ENCODE measurements at places on chromosomes 12 and 14.

GRCh38 chr14:68300608-68301007, 481.0 kb downstream of the RAD51B start:
- no peak for DNase-seq

DNA sequence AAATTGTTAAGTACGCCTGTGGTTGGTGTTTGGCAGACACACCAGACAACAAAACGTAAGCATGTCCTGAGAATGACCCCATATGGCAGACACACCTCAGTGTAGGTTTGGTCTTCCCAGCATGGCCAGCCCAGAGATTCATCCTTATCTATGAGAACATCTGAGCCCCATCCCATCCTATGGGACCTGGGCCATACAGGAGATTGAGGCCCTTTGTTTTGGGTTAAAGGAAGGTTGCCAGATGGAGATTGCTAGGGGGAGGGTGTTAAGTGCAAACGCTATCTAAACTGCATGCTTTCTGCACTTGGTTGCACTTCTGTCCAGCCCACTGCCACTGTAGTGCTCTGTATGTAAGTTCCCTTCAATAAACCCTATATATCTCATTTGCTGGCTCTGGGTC, 4.1 kb upstream of the PCNX4 start:
- DNase-seq = no peak

DNA sequence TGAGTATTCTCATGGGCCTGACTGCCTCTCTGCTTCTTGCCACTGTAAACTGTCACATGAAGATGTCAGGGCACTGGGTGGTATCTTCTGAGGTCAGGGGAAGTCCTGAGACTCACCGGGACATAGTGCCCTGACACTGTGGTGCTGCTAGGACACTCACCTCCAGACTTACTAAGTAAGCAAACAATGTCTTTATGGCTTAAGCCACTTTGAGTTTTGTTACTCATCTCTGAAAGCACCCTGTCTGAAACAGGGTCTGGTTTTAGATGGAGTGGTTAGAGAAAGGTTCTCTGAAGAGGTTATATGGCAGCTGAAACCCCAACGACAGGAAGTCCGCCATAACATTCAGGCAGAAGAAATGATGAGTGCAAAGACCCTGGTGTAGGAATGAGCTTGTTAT, 22.7 kb downstream of the GPR19 start:
- DNase-seq = no peak

GRCh38 chr14:44897845-44898151, 63.9 kb downstream of the KLHL28 start:
- DNase-seq = no peak

DNA sequence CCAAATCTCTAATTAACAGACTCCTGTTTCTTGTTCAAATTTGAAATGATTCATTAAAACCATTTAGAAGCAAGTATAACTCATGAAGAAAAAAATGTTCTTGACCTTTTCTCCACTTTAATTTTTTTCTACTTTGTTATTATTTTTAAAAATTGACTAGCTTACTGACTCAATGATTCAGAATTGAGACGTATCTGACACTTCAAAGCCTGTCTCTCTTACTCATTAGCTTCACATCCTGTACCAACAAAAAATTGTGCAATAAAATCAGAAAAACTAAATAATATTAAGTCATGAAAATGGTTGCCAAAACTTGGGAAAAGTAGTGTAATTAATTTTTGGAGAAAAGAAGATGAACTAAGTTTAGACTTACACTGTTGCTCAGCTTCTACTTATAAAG, 331.2 kb downstream of the SLC16A7 start:
- no peak for DNase-seq

DNA sequence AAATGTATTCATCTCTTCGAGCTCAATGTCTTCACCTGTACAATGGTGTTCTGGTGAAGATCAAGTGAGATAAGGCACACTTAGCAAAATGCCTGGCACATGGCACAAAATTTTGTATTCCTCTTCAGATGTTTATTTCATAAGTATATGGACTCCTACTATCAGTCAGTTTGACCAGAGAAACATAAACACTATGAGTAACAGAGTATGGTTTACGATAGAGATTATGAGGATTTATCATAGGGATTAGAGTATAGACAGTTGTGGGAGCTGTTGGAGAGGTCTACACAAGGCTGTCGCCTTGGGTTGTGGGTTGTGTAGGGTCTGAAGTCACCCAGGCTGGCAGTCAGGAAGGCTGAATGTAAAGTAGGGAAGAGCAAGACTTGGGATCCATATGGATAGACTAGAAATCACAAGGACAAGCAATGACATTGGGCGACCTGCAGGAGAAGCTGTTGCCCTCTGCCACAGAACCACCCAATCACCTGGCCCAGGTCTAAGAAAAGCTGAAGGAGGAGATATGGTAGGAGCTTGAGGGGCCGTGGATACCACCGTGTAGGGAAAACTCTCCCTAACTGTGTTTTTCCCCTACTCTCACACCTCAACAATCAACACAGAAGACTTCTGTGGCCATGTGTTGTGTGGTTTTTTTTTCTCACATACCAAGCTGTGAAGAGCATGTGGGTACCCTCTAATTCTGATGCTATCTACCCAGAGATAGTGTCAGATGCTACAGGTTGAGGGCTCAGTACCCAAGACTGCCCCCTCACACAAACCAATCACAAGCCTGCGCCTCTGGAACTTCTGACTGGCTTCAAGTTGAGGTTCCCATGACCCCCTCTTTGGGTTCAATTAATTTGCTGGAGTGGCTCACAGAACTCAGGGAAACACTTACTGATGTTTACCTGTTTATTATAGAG, 27.2 kb upstream of the RESF1 start:
- peak; percentile 32 for DNase-seq

GRCh38 chr12:58640314-58640713, 280.0 kb downstream of the LRIG3 start:
- no peak for DNase-seq

GRCh38 chr14:74964787-74965485, 9.5 kb upstream of the PGF start:
- no peak for DNase-seq

- DNase-seq = no peak
These were observed 41.5 kb downstream of the SNAPC1 start for GRCh38 chr14:61803755-61804154.

DNA sequence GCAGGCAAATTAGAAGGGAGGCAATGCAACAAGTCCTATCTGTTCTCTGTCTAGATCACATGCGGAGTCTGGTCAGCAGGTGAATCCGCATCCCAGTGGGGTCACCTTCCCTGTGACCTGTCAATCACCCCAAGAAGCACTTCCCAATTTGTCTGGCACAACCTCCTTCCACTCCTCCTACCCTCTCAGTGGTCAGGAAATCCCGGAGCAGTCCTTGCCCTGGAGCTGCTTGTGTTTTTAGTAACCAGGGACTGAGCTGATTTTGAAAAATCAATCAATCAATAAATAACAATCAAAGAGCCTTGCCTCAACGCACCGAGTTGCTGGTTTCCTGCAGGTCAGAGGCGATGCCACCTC, 572 bp upstream of the ACSS3 start:
- DNase-seq = no peak

DNA sequence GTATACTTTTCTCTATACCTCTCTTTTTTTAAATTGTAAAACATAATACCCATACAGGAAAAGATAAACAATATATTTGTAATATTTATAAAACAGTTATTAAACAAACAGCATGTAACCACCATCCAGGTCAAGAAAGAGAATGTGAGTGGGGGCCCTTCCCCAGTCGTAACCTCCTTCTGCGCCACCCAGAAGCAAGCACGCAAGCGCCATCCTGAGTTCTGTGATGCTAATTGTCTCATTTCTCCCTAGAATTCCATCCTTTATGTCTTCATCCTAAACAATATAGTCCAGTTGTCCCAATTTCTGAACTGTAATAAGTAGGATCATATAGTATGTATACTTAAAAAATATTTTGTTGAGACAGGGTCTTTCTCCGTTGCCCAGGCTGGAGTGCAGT, 129.5 kb downstream of the EXOC5 start:
- no peak for DNase-seq

GRCh38 chr14:103402695-103403094, 17.5 kb downstream of the MARK3 start:
- no peak for DNase-seq

- DNase-seq = no peak
These were observed 855.3 kb upstream of the FLRT2 start for GRCh38 chr14:84674636-84675035.

DNA sequence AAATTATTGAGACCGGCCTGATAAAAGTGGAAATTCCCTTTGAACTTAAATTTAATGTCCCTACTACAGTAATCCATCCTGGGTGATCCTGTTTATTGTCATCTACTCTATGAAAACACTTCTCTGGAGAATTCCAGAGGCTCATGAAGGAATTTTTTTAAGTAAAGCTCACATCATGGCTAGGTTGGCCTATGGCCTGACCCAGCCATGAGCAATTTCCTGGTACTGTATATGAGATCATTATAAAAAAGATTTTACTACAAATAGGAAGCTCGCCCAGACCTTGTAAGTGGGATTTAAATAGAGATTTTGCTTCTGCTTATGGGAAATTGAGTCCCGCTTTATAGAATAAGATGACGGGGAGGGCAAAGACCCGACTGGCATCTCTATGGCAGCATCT, 215.5 kb downstream of the DPF3 start:
- no peak for DNase-seq

DNA sequence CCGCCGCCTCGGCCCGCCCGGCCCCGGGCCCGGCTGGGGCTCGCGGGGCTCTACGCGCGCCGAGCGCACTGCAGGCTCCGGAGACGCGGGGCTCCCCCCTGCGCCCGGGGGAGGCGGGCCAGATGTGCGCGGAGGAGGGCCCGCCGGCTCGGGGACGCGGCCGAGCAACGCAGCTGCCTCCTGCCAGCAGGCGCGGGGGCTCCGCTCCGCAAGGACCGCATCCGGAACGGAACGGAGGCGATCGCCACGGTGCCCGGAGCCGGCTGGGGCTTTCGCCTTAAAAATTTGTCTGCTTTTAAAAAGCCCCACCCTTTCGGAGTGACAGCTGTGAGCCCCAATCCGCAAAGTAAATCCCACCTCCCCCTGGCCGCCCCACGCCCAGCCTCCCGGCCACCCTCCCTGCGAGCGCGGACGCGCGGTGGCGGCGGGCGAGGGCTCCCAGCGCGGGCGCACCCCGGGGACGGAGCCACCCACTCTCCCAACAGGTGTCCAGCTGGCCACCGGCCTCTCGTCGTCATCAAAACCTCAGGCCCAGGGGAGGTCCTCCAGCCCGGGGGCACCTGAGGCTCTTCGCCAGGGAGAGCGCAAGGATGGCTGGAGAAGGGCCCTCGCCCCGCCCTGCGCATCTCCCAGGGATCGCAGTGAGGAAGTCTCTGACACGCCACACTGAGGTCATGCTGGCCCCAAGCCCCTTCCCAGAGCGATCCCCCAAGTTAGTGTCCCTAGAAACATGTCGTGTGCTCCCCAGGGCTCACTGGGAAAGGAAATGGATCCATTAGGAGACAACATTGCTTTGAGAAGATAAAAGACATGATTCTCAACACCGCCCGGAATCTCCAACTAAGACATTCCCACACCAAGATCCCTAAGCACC, at the start of gene TMEM132D:
Gene TMEM132D (minus strand): TSS at position 70 of the 874 bp plus-strand sequence.
- DNase-seq = no peak

GRCh38 chr12:81683881-81684280, 75.3 kb downstream of the PPFIA2 start:
- DNase-seq = no peak

DNA sequence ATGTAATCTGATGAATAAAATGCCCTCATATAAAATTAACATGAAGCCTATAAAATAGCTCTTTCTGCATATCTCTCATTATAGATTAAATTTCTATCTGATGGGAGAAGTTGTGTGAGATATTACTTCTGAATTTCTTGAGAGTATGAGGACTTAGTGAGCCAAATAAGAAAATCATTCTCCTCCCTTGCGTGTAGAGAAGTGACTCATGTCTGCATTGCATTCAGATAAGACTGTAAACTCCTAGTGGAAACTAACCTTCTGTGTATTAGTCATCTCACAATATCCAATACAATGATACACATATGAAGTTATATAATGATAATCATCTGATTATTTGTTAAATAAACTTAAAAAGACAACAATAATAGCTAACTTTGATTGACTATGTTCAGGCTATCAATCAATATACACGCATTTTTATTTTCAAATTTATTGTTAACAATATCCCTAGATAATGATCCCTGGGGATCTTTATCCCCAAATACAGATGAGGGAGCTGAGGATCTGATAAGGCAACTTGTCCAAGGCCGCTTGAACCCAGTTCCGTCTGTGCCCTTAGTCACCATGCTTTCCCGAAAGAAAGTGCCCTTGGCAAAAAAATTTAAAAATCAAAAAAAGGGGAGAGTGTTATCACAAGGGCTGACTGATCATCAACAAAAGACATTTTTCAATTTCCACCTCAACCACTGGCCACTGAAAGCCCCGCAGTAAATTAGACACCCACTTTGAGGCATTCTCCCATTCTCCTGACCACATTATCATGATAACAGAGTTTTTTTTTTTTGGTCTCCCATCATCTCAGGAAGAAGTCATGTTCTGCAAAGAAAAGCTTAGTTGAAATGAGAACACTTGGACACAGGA, 189.2 kb upstream of the RASSF8 start:
- DNase-seq = no peak

DNA sequence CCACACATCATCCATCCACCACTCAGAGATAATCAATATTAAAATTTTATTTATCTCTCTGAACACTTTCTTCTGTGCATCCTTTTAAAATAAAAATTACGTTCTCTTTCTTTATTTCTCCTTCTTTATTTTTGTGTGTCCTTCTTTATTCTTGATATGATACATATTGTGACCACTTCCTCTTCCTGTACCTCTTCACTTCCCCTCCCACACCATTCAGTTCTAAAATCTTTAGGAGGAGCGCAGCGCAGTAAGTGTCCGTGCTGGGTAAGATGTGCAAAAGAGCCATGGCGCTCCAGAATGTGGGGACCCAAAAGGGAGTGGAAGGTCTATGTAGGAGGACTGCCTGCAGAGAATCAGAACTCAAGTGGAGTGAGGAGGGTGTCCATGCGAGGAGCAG, 256.7 kb downstream of the ITPR2 start:
- no peak for DNase-seq

DNA sequence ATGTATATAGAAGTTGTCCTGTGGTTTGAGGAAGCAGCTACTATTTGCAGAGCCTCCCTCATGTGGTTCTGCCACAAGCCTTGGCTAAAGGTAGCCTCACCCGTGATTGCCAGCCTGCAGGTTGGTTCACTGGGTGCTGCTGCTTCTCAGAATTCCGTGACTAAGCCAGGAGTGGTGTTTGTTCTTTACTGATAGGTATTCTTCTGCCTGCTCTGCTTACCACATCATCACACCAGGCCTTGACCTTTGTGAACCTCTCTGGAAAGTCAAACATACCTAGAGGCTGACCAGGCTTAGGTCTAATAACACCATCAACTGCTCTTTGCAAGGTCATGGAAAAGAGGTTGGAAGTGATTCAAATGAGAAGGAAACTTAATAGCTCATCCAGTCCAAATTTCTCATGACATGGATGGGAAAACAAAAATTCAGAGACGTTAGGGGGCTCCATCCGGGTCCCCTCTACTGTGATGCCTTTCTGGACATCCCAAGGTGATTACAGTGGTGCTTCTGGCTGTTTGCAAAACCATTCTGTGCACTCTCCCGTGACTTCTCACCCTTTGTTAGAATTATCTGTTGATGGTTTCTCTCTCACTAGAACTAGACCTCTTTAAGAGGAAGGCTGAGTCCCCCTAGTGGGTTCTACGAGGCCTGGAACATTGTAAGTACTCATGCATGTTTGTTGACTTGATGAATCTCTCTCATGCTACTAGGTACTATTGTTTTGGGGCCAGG, 8.5 kb upstream of the SOCS2 start:
- DNase-seq = no peak

Data from CD4-positive, alpha-beta T cell treated with Interleukin-2 at 100 ng/mL for 4 hours (primary cell).